ENCODE measurements at places on chromosomes 11 and 22. TPM values are rescaled to one million over a fixed set of nuclear protein-coding genes. Genes with fewer than 3 reads are reported as not detected.

GRCh38 chr11:10473371-10473770 lies 18.3 kb downstream of the AMPD3 start:
- no peak for DNase-seq

DNA sequence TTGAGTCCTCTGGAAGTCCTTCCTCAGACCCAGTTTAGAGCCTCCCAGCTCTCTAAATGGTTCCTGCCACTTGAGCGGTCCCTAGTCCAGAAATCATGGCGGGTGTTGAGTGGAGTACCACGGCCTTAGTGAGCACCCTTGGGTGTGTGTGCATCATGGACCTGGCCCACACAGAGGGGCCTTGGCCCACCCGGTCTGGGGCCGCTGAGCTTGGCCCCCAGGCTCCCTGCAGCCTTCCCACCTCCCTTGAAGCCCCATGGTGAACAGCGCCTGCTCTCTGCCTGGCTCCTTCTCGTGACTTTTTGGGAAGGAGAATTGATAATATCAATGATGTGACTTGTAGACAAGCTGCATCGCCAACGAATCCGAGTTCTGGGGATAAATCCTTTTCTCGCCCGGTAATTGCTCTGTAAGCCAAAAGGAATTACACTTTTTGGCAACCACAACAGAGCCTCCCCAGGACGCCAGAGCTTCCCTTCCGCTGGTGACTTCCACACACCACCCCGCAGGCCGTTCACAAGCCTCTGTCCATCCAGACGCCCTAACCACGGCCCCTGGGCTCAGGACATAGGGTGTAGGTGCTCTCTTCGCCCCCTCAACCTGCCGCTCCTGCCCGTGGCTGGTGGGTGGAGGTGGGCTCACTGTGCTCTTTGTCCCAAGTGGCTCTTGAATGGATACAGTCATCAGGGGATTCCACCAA lies 93.8 kb downstream of the NECTIN1 start:
- DNase-seq, result no peak

DNA sequence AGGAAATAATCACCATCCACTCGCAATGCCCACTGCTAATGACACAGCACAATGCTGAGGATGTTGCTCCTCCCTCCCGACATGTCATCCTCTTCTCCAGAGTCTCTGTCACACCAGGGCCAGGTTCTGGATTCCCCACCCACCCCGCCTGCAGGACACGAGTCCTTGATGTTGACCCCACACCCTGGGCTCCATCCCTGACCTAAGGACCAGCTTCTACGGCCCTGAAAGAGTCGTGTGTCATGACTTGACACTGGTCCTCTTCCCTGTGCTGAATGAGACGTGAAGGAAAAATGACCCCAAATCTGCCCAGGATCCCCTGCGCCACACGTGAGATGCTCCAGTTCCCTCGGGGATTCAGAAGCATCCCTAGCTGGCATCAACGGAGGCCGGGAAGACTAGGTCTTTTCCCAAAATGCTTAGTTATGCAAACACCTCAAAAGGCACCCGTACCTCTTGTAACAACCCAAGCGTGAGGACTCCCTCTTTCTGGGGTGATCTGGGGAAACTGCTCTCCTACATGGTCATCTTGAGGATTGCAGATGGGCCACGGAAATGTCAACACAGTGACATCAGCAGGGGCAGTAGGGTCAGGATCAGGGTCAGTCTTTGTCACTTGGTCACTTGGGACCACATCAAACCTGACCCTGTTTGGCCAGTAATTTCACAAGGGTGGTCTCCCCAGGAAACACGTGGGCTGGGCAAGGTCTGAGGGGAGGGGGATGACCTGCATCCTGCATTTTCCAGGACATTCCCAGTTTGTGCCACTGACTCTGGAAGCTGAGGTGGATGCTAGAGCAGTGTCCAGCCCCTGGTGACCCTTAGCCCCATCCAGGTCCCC lies 42.0 kb downstream of the IGLL5 start:
- DNase-seq, result no peak

Gene ASPHD2
- total RNA-seq, result 3.4 TPM

Gene SAA4
- not detected for total RNA-seq

All from bronchial epithelial cell (primary cell).